ENCODE measurements at places on chromosomes 3 and 15.

GRCh38 chr15:29750754-29751153 is 71.5 kb downstream of the TJP1 start:
- H3K27me3 ChIP-seq = no peaks in the 10 kb centered on the region
- peak; percentile 47 for DNase-seq
- H3K36me3 ChIP-seq = peaks cover 15% of the 10 kb centered on the region
- H3K4me3 ChIP-seq = no peak overlapping the region

GRCh38 chr3:78846718-78847117 is 921.1 kb downstream of the ROBO1 start:
- H3K27me3 ChIP-seq = no peaks in the 10 kb centered on the region
- peaks cover 7% of the 10 kb centered on the region for H3K4me1 ChIP-seq
- peak; percentile 42 for DNase-seq
- no peak overlapping the region for H3K27ac ChIP-seq
- no peaks in the 10 kb centered on the region for H3K36me3 ChIP-seq

DNA sequence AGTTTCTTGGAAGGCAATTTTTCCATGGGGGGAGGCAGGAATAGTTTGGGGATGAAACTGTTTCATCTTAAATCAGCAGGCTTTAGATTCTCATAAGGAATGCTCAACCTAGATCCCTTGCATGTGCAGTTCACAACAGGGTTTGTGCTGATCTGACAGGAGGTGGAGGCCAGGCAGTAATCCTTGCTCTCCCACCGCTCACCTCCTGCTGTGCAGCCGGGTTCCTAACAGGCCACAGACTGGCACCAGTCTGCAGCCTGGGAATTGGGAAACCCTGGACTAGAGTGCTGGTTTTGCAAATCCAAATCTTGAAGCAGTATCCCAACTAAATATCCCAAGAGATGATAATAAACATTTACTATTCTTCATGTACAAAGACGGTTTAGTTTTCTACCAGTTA is 256.3 kb upstream of the TMCO5A start:
- no peaks in the 10 kb centered on the region for H3K36me3 ChIP-seq
- no peak for DNase-seq
- no peaks in the 10 kb centered on the region for H3K27me3 ChIP-seq
- H3K4me3 ChIP-seq = no peak overlapping the region
- no peak overlapping the region for H3K27ac ChIP-seq
- H3K4me1 ChIP-seq = peaks cover under 1% of the 10 kb centered on the region

DNA sequence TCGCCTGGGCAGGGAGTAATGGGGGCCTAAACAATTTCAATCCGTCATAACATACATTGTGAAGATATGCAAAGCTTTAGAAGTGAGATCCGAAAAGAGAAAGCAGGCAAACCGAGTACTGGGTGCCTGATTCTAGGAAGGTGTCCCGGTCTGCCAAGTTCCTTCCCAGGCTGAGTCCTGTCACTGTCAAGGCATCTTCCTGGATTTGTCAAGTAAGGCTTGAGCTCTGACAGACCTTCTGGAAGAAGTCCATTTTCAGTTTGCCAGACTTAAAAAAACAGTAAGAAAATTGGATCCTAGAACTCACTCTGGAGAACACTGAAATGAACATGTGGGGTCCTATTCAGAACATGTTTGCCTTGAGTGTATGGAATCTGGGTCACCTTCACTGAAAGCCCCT is 253.9 kb downstream of the RORA start:
- no peak overlapping the region for H3K27ac ChIP-seq
- H3K27me3 ChIP-seq = no peaks in the 10 kb centered on the region
- no peak overlapping the region for H3K4me3 ChIP-seq

- no peaks in the 10 kb centered on the region for H3K36me3 ChIP-seq
- H3K4me3 ChIP-seq = no peak overlapping the region
- H3K27ac ChIP-seq = peak overlapping the region; percentile 73
These were observed 72.3 kb downstream of the LMLN start for GRCh38 chr3:198032039-198032936.

DNA sequence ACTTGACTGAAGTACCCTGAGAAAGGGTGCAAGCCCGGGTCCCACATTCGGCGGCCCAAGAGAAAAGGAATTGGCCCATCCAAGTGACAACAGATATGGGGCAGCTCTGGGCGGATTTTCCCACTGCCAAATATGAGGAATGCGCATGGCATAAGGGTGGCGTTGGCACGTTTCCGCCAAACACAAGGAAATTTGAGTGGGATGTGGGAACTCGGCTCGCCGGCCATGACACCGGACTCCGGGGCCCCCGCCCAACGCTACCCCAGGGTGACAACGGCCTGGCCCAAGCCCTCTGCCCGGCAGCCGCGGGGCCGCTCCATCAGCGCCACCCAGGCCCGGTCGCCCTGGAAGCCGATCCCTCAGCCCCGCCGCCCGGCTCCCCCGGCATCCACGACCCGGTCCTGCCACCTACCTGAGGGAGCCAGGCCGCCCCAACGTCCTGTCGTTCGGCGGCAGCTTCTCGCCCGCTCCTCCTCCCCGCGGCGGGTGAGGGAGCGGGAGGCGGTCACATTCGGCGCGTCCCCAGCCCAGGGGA is 449 bp downstream of the RAF1 start:
- DNase-seq = peak; percentile 61
- H3K27me3 ChIP-seq = no peaks in the 10 kb centered on the region
- H3K4me1 ChIP-seq = peaks cover 21% of the 10 kb centered on the region

DNA sequence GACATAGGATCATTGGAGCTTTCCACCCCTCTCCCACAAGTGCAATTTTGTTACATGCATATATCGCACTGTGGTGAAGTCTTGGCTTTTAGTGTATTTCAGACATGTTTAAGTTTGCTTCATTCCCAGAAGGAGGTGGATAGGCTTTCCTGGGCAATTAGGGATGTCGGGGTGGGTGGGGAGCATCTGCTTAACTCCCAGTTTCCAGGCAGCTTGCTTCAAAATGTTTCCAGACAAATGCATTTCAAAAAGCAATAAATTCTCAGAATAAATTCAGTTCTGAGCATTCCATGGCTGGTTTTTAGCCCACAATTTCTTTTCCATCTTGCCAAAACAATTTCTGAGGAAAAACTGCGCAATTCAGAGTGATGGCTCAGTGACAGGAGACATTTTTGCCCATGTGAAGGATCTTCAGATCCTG is 227.7 kb upstream of the ZPLD1 start:
- no peaks in the 10 kb centered on the region for H3K4me1 ChIP-seq
- no peak overlapping the region for H3K4me3 ChIP-seq
- no peaks in the 10 kb centered on the region for H3K36me3 ChIP-seq
- no peak for DNase-seq
- H3K27ac ChIP-seq = no peak overlapping the region

GRCh38 chr3:143349455-143349854 is 229.9 kb downstream of the CHST2 start:
- peaks cover 3% of the 10 kb centered on the region for H3K4me1 ChIP-seq
- H3K27me3 ChIP-seq = no peaks in the 10 kb centered on the region
- DNase-seq = no peak
- H3K36me3 ChIP-seq = no peaks in the 10 kb centered on the region

All from cardiac muscle cell (in vitro differentiated cells and primary cell).